ENCODE measurements at places on chromosomes 1 and 21. TPM values are rescaled to one million over a fixed set of nuclear protein-coding genes. Genes with fewer than 3 reads are reported as not detected.
A peak's percentile ranks its signal among the peaks of the same experiment; 100 is the strongest.

DNA sequence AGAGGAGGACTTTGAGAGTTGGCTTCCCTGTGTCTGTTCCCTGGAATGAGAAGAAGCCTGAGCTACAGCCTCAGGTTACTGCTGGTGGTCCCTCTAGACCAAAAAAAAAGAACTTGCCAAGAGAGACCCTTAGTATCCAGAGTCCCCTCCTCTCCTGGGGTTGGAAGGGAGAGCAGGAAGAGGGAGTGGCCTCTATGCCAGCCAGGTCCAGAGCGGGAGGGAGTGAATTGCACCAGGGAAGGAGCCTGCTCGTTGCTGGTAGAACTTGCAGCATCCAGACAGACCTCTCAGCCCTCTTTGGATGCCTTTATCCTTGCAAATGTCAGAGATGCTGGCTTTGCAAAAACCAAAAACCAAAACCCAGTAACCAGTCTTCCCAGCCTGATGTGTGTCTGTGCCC lies 491.3 kb upstream of the VAMP3 start:
- DNase-seq: no peak

GRCh38 chr1:6239950-6240768 lies 3.8 kb upstream of the HES3 start:
- DNase-seq: no peak

DNA sequence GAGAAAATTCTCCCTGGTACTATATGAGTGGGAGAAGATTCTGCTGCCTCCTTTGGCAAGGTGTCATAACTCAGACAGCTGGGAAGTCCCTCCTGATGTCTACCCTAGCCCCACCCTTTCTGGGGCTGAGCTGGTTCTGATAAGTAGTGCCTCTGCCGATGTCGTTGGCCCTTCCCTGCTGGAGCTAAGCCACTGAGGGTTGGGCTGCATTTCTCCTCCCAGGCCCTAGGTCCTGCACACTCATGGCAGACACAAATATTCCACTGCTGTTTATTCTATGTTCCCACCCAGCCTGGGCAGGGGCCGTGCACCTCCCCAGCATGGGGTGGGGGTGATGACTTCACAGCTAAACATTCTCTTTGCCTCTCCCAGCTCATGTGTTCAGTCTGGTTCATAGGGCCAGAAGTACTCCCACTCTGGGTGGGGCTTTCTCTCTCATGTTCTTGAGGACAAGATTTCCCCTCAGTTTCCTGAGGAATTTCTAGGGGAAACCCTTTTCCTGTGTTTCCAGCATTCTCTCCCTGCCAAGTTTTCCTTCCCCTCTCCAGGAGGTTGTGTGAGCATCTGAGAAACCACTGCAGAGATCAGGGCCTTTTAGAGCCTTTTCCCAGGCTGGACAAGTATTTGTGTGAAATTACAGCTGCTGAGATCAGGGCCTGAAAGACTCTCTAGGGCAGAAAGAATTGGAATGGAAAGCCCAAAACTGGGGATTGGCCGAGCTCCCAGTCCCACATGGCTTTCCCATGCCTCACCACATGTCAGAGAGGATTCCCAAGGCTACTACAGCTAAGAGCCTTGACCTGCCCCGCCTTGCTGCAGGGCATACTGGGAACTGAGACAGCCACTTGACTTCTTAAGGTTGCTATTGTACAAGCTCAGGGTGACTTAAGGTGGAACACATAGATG lies 66.2 kb downstream of the ATP2B4 start:
- DNase-seq: peak; percentile 73

- no peak for DNase-seq
Observed at GRCh38 chr21:45518742-45519141, 23.5 kb downstream of the SLC19A1 start.

DNA sequence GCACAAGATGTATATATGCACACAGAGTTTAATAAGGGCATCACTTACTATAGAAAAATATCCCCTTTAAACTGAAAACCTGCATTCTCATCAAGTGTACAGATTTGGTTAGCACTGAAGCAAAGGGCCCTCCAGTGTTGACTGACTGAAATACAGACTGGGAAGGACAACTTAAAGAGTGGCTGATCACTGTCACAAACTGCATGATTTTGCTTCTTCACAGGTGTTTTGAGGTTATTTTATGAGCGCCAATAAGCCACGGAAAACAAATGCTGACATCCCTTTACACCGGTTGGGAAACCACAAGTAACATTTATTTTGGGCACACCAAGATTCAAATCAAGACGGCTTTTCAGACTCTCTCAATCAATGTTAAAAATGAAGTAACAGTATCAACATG lies 30.9 kb upstream of the RAP1GAP start:
- DNase-seq: no peak

GRCh38 chr1:85359874-85360721 lies 83.7 kb upstream of the BCL10 start:
- DNase-seq: no peak

DNA sequence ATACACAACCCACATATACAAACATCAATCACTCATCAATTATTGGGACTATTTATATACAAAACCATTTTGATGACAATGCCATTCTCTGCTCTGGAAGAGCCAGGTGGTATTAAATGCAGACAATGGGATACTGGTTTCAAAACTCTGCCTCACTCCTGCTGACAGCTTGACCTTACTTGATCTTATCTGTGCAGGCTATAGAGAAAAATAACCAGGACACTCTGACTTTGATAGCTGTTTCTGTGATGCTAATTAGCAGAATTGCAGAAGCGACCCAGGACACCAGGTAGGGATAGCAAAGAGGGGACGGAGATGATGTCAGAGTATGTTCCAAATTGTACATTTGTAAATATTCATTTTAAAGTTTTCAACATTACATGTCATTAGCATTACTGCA lies 89.5 kb downstream of the OLFM3 start:
- no peak for DNase-seq

- DNase-seq: no peak
Observed at GRCh38 chr1:244200596-244200995, 149.5 kb downstream of the ZBTB18 start.

DNA sequence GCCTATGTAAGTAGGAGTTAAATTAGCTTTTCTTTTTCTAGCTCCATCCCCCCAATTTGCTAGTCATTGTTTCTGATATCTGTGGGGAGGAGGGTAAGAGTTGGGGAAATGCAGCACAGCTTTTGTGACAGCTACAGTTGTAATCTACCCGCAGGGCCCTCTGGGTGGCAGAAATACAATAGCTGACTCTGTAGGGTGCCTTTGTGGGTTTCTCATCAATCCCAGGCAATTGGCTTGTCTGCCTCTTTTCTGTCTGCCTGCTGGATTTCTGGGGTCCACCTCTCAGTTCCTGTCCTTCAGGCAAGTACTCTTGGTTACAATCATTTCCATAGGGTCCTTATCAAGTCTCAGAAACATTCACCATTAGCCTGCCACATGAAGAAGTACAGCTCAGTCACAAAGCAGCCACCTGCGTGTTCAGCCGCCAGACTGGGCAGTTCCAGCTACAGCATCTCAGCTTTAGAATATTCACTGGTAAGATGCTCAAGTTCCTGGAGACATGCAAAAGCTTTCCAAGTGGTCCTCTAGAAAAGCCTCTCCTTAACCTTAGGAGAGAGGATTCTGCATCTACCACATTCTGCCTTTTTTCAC lies 19.2 kb upstream of the SLC44A5 start:
- DNase-seq: no peak

- DNase-seq: no peak
Observed at GRCh38 chr1:181064011-181064623, 24.4 kb upstream of the IER5 start.

Gene TDRD5
- polyA plus RNA-seq: 0.13 TPM

Gene KMO
- 0.35 TPM for polyA plus RNA-seq

Gene STUM
- 18.8 TPM for polyA plus RNA-seq
